ENCODE measurements at places on chromosomes 13 and 19. TPM values are rescaled to one million over a fixed set of nuclear protein-coding genes. Genes with fewer than 3 reads are reported as not detected.

Gene ZNF766
- total RNA-seq: 26.9 TPM

Gene NLRP8
- not detected for total RNA-seq

Gene ZNF491
- 4.7 TPM for total RNA-seq

Gene ZFP36
- total RNA-seq: 111 TPM

Gene CCDC70
- total RNA-seq: not detected

Gene TNFAIP8L1
- 7.7 TPM for total RNA-seq

Gene RASAL3
- not detected for total RNA-seq

Gene ZNF714
- 32.4 TPM for total RNA-seq

DNA sequence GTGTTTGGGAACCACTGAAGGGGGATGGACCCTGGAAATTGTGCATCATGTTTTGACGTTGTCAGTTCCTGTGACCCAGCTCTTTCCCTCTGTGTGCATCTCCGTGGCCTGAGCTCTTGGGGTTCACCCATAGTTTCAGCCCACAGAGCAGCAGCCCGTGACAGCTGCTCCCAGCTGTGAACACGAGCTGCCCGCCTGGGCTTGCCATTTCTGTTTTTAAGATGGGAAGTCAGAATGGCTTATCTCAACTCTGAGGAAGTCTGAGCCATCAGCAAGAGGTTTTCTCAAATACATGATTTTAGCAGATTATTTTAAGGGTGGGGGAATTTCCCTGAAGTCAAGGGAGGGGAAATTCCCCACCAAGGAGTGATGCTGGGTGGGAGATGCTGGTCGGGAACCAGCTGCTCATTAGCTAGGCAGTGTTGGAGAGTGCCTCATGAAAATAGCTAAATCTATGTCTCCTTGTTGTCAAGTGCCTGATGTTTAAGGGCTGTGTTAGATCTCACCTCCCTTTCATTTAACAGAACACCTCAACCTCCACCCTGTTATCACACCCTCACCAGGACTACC, 34.8 kb upstream of the C1QTNF9 start:
- H3K27me3 ChIP-seq: no peaks in the 10 kb centered on the region
- no peak for DNase-seq
- H3K36me3 ChIP-seq: no peaks in the 10 kb centered on the region
- H3K4me1 ChIP-seq: peaks cover 44% of the 10 kb centered on the region
- H3K27ac ChIP-seq: peak overlapping the region; percentile 31

GRCh38 chr13:99442273-99442895, 58.9 kb upstream of the TM9SF2 start:
- H3K27ac ChIP-seq: no peak overlapping the region
- peaks cover 10% of the 10 kb centered on the region for H3K27me3 ChIP-seq
- H3K4me3 ChIP-seq: no peak overlapping the region
- no peaks in the 10 kb centered on the region for H3K36me3 ChIP-seq

- H3K27ac ChIP-seq: no peak overlapping the region
- no peaks in the 10 kb centered on the region for H3K4me1 ChIP-seq
- no peaks in the 10 kb centered on the region for H3K27me3 ChIP-seq
- H3K4me3 ChIP-seq: no peak overlapping the region
Observed at GRCh38 chr19:11641244-11641643, 44.0 kb downstream of the ZNF627 start.

DNA sequence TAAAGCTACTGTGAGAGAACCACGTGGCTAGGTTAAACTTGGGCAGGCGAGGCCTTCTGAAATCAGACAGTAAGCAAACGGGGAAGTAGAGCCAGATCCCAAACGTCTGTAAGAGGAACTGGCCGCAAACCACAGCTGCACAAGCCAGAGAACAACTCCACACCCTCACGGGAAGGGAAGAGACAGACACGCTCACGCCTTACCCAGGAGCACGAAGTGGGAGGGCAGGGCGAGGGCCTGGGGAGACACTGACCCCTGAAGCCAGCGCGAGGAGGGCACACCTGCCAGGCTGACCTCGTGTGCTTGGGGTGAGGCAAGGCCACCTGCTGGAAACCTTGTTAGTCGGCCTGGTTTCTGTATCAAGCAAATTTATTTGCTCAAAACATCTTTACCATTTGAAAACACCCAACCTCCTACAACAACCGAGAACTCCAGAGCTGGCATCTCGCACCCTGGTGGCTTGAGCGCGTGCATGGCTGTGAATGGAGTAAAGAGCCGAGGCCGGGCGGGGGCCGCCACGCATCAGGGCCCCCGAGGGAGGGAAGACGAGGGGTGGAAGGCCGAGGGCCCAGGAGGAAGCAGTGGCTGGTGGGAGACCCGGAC, 7.3 kb downstream of the POLR2E start:
- peaks cover 5% of the 10 kb centered on the region for H3K36me3 ChIP-seq
- no peaks in the 10 kb centered on the region for H3K4me1 ChIP-seq
- no peaks in the 10 kb centered on the region for H3K27me3 ChIP-seq

DNA sequence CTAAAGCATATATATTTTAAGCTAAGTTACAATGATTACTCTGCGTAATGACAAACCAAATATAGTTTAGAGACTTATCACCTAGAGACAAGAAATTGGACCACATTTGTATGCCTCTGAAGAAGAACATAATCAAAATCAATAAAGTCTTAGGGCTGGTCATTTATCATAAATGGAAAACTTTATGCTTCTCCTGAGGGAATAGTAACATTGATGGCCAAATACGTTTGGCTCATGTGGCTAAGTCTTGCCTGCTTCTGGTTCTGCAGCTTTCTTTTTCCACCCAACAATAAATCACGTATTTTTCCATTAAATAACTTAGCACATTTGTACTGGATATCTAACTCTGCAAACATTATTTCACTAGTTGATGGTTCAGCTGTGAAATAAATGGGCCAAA, 458.4 kb downstream of the SLITRK1 start:
- peaks cover 4% of the 10 kb centered on the region for H3K4me1 ChIP-seq
- no peak for DNase-seq
- no peak overlapping the region for H3K4me3 ChIP-seq
- H3K27ac ChIP-seq: no peak overlapping the region
- H3K36me3 ChIP-seq: peaks cover 3% of the 10 kb centered on the region

DNA sequence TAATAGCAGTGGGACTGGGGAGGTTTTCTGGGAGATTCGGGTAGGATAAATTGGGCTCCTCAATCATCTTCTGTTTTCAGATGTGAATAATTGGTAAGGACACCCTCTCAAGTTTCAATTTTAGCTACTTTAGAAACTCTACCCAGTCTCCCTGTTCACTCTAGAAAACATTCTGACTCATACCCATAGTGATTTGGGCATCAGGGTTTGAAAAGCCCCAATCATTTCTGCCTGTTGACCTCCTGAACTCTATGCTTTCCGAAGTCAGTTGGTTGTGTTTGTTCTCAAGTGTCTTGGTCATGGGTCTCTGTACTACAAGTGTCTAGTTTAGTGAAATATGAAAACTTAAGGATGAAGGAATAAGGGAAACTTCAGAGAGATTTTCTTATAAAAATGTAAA, 911.3 kb upstream of the GPC6 start:
- no peak for DNase-seq
- H3K27me3 ChIP-seq: no peaks in the 10 kb centered on the region
- H3K4me1 ChIP-seq: peaks cover 24% of the 10 kb centered on the region
- H3K4me3 ChIP-seq: no peak overlapping the region

- H3K27me3 ChIP-seq: no peaks in the 10 kb centered on the region
- no peak for DNase-seq
- no peak overlapping the region for H3K4me3 ChIP-seq
- no peaks in the 10 kb centered on the region for H3K4me1 ChIP-seq
- no peaks in the 10 kb centered on the region for H3K36me3 ChIP-seq
Observed at GRCh38 chr13:73231471-73231870, 172.7 kb downstream of the KLF5 start.

DNA sequence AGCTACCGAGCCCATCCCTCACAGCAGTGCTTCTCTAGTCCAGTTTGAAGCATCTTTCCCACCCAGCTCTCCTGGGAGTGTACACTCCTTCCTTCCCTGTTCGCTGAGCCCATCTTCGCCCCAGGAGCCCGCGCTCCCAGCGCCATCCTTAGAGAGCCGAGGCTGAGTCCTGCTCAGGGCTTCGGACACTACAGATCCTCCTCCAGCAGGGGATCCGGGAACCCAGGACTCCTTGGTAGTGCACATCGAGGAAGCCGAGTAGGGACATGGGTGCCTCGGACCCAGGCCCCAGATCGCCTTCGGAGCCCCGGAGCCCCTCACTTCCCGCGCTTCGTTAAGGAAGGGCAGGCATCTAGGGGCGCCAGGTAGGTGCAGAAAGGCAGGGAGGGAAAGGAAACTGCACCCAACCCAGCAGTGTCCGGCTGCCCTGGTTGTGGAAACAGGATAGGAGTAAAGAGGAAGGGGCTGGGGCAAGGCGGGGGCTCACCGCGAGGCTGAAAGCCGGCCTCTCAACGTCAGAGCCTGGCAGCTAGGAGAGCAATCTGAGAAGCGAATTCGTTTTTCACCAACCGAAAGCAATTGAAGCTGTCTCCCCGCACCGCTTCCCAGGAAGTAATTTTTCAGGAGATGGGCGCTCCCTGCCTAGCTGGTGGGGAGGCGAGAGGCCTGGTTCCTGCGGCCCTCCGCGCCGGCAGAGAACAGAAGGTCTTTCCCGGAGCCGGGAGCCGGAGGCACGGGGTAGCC, 1.0 kb downstream of the PDX1 start:
- H3K27me3 ChIP-seq: peaks cover 95% of the 10 kb centered on the region
- DNase-seq: peak; percentile 55
- H3K4me1 ChIP-seq: peaks cover 13% of the 10 kb centered on the region
- no peaks in the 10 kb centered on the region for H3K36me3 ChIP-seq
- H3K4me3 ChIP-seq: peak overlapping the region; percentile 59

DNA sequence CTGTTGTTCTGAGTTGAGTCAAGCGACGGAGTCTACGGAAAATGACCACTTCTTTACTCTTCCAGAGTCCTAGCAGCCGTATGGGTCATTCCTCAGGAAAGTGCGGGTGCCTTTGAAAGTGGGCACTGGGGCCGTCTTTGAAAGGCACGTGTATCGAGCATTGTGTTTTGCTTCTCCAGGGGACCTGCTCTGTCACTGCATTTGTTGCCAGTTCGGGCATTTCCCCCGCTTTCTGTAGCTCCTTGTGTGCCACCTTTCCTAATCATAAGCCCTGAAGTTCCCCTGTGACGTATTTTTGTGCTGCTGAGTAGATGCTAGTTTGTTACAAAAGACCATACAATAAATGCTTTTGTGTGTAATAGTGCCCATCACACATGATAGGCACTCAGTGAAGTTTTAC, 24.4 kb downstream of the SPATA13 start:
- peaks cover 3% of the 10 kb centered on the region for H3K36me3 ChIP-seq
- H3K4me1 ChIP-seq: no peaks in the 10 kb centered on the region
- DNase-seq: no peak
- H3K4me3 ChIP-seq: no peak overlapping the region
- H3K27ac ChIP-seq: no peak overlapping the region
- no peaks in the 10 kb centered on the region for H3K27me3 ChIP-seq

DNA sequence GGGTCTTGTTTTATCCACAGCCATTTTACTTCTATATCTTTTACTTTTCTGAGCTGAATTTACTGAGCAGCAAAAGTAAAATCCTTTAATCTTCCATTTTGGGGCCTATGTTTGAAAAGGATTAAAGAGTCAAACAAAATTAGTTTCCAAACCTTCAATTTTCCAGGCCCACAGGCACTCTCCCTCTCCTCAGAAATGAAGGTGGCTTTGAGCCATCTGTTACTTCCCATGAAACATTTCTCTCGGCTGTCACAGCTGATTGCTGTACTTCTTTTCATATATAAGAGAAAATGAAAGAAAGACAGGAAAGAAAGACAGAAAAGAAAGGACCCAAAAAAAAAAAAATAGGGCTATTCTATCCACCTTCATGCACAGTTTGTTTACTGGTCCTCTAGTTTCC, 194.9 kb downstream of the LACC1 start:
- no peaks in the 10 kb centered on the region for H3K36me3 ChIP-seq
- no peak overlapping the region for H3K27ac ChIP-seq
- H3K4me1 ChIP-seq: peaks cover 5% of the 10 kb centered on the region
- H3K4me3 ChIP-seq: no peak overlapping the region

DNA sequence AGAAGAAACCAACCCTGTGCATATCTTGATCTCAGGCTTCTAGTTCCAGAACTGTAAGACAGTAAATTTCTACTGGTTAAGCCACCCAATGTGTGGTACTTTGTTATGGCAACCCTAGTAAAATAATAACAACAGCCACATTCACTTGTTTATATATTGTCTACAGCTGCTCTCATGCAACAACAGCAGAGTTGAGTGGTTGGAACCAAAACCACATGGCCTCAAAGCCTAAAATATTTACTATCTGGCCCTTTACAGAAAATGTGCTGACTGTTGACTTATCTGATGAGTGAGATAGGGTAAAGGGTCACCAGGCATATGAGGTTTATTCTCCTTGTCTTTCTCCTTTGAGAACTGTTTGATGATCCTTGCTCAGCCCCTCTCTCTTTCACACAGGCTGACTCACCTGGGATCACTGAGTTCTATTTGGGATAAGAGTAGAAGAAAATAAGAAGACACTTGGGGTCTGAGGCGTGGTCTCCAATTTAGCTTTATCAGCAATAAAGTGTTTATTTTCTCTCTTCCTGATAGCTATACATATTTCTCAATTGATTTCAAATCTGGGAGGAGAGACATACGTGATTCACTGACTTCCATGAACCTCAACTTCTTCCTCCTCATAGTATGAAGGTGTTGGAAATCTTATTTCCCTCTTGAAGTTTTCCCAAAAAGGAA, 227.5 kb upstream of the STARD13 start:
- no peak for DNase-seq
- H3K4me1 ChIP-seq: no peaks in the 10 kb centered on the region
- H3K36me3 ChIP-seq: no peaks in the 10 kb centered on the region
- no peaks in the 10 kb centered on the region for H3K27me3 ChIP-seq
- H3K27ac ChIP-seq: no peak overlapping the region
- no peak overlapping the region for H3K4me3 ChIP-seq

DNA sequence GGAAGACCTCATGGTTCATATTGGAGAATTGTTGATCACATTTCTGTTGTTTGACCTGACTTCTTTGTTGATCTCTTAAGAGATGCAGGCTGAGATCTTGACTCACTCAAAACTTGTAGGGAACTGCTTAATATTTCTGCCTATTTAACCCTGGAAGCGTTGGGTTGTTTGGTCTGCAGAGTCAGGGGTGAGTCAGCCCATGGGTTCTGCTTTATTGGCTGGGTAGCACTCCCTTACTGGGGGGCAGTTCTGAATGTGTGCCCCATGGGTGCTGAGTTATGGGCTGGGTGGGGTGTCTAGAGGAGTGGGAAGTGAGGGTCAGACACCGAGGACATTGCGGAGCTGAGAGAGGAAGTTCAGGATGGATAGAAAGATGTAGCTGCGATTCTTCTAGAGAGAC, 87.9 kb downstream of the LRCH1 start:
- H3K4me3 ChIP-seq: no peak overlapping the region
- no peaks in the 10 kb centered on the region for H3K27me3 ChIP-seq
- peaks cover under 1% of the 10 kb centered on the region for H3K36me3 ChIP-seq
- peaks cover 70% of the 10 kb centered on the region for H3K4me1 ChIP-seq

DNA sequence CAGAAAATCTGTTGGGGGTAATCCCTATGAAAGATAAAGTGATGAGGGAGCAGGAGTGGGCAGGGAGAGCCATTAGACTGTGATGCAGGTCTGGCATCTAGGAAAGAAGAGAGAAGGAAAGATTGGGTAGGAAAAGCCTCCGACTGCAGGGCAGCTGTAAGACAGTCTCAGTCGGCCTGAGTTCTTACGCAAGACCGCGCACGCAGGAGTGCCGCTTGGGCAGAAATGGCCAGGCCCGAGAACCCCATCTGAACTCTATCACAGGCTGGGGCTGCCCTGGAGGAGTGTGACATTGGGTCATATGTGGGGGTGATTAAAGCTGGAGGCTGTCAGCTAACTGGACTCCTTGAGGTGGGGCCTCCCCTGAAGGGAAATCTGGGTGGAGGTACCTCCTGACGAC, 13.9 kb upstream of the FBXL3 start:
- no peak for DNase-seq
- H3K4me1 ChIP-seq: peaks cover 15% of the 10 kb centered on the region
- H3K27ac ChIP-seq: no peak overlapping the region
- peaks cover 3% of the 10 kb centered on the region for H3K36me3 ChIP-seq
- H3K4me3 ChIP-seq: no peak overlapping the region
- H3K27me3 ChIP-seq: no peaks in the 10 kb centered on the region

- peak overlapping the region; percentile 51 for H3K4me3 ChIP-seq
- DNase-seq: no peak
- H3K27me3 ChIP-seq: peaks cover 91% of the 10 kb centered on the region
- H3K4me1 ChIP-seq: peaks cover 10% of the 10 kb centered on the region
Observed at GRCh38 chr13:28493740-28494503, 1.0 kb downstream of the FLT1 start.

Measured in mesothelial cell of epicardium (in vitro differentiated cells).